ENCODE measurements at places on chromosomes 6 and 20. TPM values are rescaled to one million over a fixed set of nuclear protein-coding genes. Genes with fewer than 3 reads are reported as not detected.

SLA2 gene
- not detected for total RNA-seq

HRH3 gene
- total RNA-seq: not detected

WFDC10B gene
- not detected for total RNA-seq

HTR1B gene
- not detected for total RNA-seq

DNA sequence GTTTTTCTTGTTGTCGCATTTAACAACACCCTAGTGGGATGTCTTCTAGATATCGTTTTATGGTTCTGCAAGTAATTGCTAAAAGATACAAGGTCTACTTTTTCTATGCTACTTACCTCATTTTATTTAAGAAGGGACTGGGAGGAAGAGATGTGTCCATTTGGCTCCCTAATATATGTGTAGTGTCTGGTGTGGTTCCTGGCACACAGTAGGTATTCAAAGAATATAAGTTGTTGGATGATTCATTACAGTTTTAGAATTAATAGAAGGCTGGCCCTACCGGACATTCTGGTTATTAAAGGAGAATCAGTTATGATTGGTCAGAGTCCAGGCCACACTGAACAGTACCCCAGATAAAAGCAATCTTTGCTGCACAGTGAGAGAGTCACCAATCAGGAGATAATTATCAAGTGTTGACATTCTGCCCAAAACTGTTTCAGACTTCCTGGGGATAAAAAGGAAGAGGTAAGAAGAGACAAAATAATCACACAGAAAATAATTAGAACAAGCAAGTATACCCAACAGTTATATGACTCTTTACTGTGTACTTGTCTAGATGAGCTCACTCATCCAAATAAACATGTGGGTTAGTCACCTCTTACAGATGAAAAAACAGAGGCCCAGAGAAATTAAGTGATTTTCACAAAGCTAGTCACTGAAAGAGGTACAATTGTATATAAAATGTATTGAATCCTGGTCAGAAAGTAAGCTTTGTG, 7.0 kb downstream of the TMEM244 start:
- no peak overlapping the region for H3K27ac ChIP-seq
- no peak for DNase-seq

DNA sequence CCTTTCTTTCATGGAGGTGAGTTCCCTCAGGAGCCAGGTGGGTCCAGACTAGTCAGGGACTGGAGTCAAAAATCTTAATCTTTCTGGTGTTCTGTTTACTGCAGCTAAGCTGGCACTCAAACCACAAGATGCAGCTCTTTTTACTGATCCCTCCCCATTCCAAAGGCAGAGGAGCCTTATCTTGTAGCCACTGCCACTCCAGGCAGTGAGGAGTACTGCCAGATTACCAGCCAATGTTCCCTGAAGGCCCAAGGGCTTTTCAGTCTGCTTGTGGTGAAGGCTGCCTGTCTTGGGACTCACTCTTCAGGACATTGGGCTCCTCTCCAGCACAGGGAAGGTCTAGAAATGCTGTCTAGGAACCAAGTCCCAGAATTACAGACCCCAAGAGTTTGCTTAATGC, 490.4 kb upstream of the ADGRB3 start:
- H3K4me3 ChIP-seq: no peak overlapping the region
- H3K36me3 ChIP-seq: no peaks in the 10 kb centered on the region
- H3K27ac ChIP-seq: no peak overlapping the region
- no peaks in the 10 kb centered on the region for H3K4me1 ChIP-seq
- no peak for DNase-seq
- H3K27me3 ChIP-seq: no peaks in the 10 kb centered on the region

DNA sequence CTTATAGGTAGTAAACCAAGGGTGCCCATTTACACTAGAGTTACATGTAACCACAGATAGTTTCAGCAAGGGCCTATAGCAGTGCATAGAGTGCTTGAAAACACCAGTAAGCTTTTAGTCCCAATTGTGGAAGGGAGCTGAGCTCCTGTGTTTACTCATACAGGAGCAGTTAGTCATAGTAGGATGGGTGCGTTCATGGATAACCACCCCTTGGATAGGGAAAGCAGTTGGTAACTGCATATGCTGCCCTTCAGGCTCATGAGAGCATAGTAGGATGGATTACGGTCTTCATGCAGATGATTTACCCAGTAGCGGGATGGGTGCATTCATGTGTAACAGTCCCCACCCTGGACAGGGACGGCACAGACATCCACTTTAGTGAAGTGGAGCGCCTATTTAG, 45.1 kb downstream of the OR2B6 start:
- H3K27ac ChIP-seq: no peak overlapping the region
- H3K4me1 ChIP-seq: no peaks in the 10 kb centered on the region
- no peaks in the 10 kb centered on the region for H3K36me3 ChIP-seq

GRCh38 chr20:11917663-11918062, at the start of gene BTBD3:
Gene BTBD3 (plus strand): TSS chr20:11917893. CDS start chr20:11918276, 383 bp downstream.
- no peak for DNase-seq
- no peak within 1 kb of the TSS for H3K4me3 ChIP-seq
- H3K4me1 ChIP-seq: 0 out of 2 replicates have a peak, but pooled peaks cover 3% of the 10 kb centered on the region
- no peaks in the 10 kb centered on the region for H3K27me3 ChIP-seq
- H3K27ac ChIP-seq: no peak within 1 kb of the TSS

- no peak overlapping the region for H3K27ac ChIP-seq
- H3K36me3 ChIP-seq: no peaks in the 10 kb centered on the region
- H3K27me3 ChIP-seq: no peaks in the 10 kb centered on the region
- H3K4me3 ChIP-seq: no peak overlapping the region
These were observed 655.3 kb downstream of the PHF3 start for GRCh38 chr6:64290867-64291266.

DNA sequence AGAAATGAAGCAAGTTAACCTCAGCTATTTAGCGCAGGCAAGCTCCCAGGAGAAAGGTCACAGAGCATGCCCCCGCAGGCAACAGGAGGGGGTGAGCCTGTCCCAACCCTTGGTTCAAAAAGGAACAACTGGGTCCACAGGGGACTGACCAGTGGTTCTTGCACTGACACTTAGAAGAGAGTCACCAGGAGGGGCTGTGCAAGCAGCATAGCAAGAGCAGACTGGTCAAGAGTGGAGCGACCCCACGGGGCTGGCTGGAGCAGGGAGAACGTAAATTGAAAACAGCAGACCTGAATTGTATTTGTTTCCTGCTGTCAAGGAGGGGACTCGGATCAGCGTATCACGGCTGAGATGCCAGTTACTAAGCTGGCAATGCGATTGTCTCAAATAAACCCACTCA, 32.8 kb downstream of the GABRR1 start:
- no peak for DNase-seq
- H3K36me3 ChIP-seq: no peaks in the 10 kb centered on the region
- no peak overlapping the region for H3K27ac ChIP-seq
- no peak overlapping the region for H3K4me3 ChIP-seq

- DNase-seq: no peak
- no peaks in the 10 kb centered on the region for H3K4me1 ChIP-seq
- no peak overlapping the region for H3K27ac ChIP-seq
- peaks cover 81% of the 10 kb centered on the region for H3K27me3 ChIP-seq
- H3K36me3 ChIP-seq: no peaks in the 10 kb centered on the region
These were observed 156.5 kb upstream of the INSM1 start for GRCh38 chr20:20211274-20211987.

- peaks cover 25% of the 10 kb centered on the region for H3K4me1 ChIP-seq
- H3K27me3 ChIP-seq: no peaks in the 10 kb centered on the region
- H3K36me3 ChIP-seq: peaks cover 9% of the 10 kb centered on the region
- peak overlapping the region; percentile 42 for H3K27ac ChIP-seq
- DNase-seq: no peak
These were observed 5.6 kb upstream of the RPS21 start for GRCh38 chr20:62381202-62381797.

- no peaks in the 10 kb centered on the region for H3K27me3 ChIP-seq
- DNase-seq: no peak
- peaks cover 8% of the 10 kb centered on the region for H3K4me1 ChIP-seq
- no peaks in the 10 kb centered on the region for H3K36me3 ChIP-seq
- no peak overlapping the region for H3K4me3 ChIP-seq
These were observed 8.2 kb upstream of the SNX9 start for GRCh38 chr6:157814883-157815282.

GRCh38 chr20:19738951-19739350, 19.1 kb upstream of the RIN2 start:
- H3K27ac ChIP-seq: peak overlapping the region; percentile 100
- H3K36me3 ChIP-seq: no peaks in the 10 kb centered on the region
- no peak overlapping the region for H3K4me3 ChIP-seq
- no peaks in the 10 kb centered on the region for H3K27me3 ChIP-seq

GRCh38 chr6:150491811-150492172, 107.9 kb upstream of the PLEKHG1 start:
- H3K27ac ChIP-seq: peak overlapping the region; percentile 98
- peaks cover 50% of the 10 kb centered on the region for H3K4me1 ChIP-seq
- H3K27me3 ChIP-seq: no peaks in the 10 kb centered on the region
- no peaks in the 10 kb centered on the region for H3K36me3 ChIP-seq
- H3K4me3 ChIP-seq: peak overlapping the region; percentile 45
- DNase-seq: peak; percentile 46
